ENCODE measurements at places on chromosomes 16 and 17.

- no peak for DNase-seq
- no peaks in the 10 kb centered on the region for H3K27me3 ChIP-seq
- H3K36me3 ChIP-seq = peaks cover 74% of the 10 kb centered on the region
- no peaks in the 10 kb centered on the region for H3K4me1 ChIP-seq
- H3K4me3 ChIP-seq = no peak overlapping the region
Measured at GRCh38 chr16:75575958-75576357, 9.8 kb downstream of the GABARAPL2 start.

DNA sequence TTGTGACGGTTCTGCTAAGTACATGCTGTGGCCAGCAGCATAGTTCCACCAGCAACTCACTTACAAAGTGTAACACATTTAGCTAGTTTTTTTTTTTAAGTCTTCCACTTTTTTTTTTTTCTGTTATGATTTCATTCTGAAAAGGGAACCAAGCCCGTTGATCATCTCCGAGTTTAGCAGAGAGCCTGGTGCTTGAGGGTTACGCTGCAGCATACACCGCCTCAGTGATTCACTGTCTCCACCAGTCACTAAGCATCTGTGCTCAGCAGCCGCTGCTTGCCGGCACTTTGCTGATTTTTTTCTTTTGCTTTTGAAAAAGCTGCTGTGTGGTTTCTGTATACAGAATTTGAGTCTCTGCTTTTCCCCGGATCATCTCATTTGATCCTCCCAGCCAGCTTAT is 194.5 kb upstream of the CDH13 start:
- no peaks in the 10 kb centered on the region for H3K36me3 ChIP-seq
- no peak overlapping the region for H3K4me3 ChIP-seq
- H3K4me1 ChIP-seq = no peaks in the 10 kb centered on the region
- peak; percentile 7 for DNase-seq
- H3K27ac ChIP-seq = no peak overlapping the region

- peaks cover 18% of the 10 kb centered on the region for H3K27me3 ChIP-seq
- peak; percentile 72 for DNase-seq
- H3K4me1 ChIP-seq = peaks cover 26% of the 10 kb centered on the region
- no peaks in the 10 kb centered on the region for H3K36me3 ChIP-seq
- peak overlapping the region; percentile 74 for H3K27ac ChIP-seq
- peak overlapping the region; percentile 55 for H3K4me3 ChIP-seq
Measured at GRCh38 chr17:44559634-44560554, 2.6 kb downstream of the FZD2 start.

DNA sequence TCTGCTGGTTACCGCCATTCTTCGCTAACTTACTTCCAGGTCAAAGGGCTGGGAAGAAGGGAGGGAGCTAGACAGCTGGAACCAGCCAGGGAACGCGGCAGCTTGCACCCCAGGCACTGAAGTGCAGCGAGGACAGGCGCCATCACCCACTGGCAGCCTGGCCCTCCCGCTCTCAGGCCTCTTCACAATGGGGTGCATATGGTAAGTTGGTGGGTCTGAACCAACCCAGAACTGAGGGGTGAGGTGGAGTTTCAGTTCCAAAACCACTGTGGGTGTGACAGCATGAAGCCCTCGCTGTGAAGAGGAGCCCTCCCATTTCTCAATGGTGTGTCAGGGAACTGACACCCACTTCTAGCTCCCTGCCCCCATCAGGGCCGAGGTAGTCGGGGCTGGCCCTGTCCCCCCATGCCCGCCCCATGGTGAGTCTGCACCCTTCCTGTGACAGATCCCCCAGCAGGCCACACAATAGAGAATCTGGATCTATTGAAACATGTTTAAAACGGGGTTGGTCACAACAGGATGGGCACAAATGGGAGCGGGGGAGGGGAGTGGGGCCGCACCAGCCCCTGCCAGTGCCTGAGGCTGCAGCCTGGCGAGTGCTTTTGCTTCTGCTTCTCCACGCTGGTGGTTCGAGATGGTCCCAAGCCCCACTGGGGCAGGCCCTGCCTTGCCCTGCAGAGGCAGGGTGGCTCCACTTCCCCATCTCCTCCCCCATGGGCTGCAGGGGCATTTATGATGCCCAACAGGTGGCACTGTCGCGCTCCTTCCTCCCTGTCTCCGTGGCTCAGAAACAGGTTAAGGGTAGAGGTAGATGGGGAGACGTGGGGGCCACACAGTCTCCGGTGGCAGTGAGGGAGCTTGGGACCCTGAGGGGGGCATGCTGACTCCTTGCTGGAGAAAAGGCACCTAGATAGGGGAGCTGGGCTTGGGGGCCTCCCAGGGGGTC is 2.3 kb downstream of the LIMD2 start:
- H3K27ac ChIP-seq = no peak overlapping the region
- peak overlapping the region; percentile 36 for H3K4me3 ChIP-seq
- peaks cover 18% of the 10 kb centered on the region for H3K4me1 ChIP-seq

GRCh38 chr17:49547566-49547965 is 28.1 kb upstream of the NXPH3 start:
- no peaks in the 10 kb centered on the region for H3K27me3 ChIP-seq
- no peak for DNase-seq
- peak overlapping the region; percentile 29 for H3K27ac ChIP-seq
- peaks cover 72% of the 10 kb centered on the region for H3K4me1 ChIP-seq
- H3K4me3 ChIP-seq = no peak overlapping the region

- H3K27me3 ChIP-seq = no peaks in the 10 kb centered on the region
- no peaks in the 10 kb centered on the region for H3K36me3 ChIP-seq
- DNase-seq = no peak
Measured at GRCh38 chr16:88170528-88170991, 212.2 kb upstream of the ZNF469 start.
